ENCODE measurements at places on chromosomes 7 and 10. TPM values are rescaled to one million over a fixed set of nuclear protein-coding genes. Genes with fewer than 3 reads are reported as not detected.

The GIMAP4 gene
- total RNA-seq: 40.4 TPM

The DHX32 gene
- 19.0 TPM for total RNA-seq

The CHAT gene
- total RNA-seq: not detected

The CFTR gene
- 0.10 TPM for total RNA-seq

The TRPV5 gene
- total RNA-seq: not detected
